Left ventricle myocardium inferior (tissue), 1 donor: ENCODE measurements at places on chromosomes 3 and 15.

- peaks cover 9% of the 10 kb centered on the region for H3K4me1 ChIP-seq
- no peak for DNase-seq
- H3K4me3 ChIP-seq = no peak overlapping the region
- no peaks in the 10 kb centered on the region for H3K27me3 ChIP-seq
- H3K27ac ChIP-seq = no peak overlapping the region
- no peaks in the 10 kb centered on the region for H3K36me3 ChIP-seq
Observed at GRCh38 chr15:81080996-81081395, 53.1 kb upstream of the CFAP161 start.

DNA sequence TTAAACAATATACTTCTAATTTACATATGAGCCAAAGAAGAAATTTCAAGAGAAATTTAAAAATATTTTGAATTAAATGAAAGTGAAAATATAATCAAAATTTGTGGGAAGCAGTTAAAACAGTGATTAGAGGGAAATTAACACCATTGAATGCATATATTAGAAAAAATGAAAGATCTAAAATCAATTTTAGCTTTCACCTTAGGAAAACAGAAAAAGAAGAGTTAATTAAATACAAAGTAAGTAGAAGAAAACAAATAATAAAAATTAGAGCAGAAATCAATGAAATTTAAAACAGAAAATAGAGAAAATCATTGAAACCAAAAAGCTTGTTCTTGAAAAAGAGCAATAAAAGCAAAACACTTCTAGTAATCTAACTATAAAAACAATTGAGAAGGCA lies 38.6 kb upstream of the AP3B2 start:
- no peaks in the 10 kb centered on the region for H3K27me3 ChIP-seq
- no peak for DNase-seq
- no peak overlapping the region for H3K4me3 ChIP-seq
- peaks cover 38% of the 10 kb centered on the region for H3K4me1 ChIP-seq
- H3K36me3 ChIP-seq = peaks cover 5% of the 10 kb centered on the region

GRCh38 chr15:60120100-60120499 lies 116.0 kb downstream of the FOXB1 start:
- peaks cover 80% of the 10 kb centered on the region for H3K27me3 ChIP-seq
- H3K36me3 ChIP-seq = no peaks in the 10 kb centered on the region
- H3K4me3 ChIP-seq = no peak overlapping the region
- no peaks in the 10 kb centered on the region for H3K4me1 ChIP-seq

- DNase-seq = no peak
- H3K4me1 ChIP-seq = peaks cover 56% of the 10 kb centered on the region
- no peaks in the 10 kb centered on the region for H3K27me3 ChIP-seq
Observed at GRCh38 chr15:34331809-34332208, 5.8 kb downstream of the SLC12A6 start.

GRCh38 chr15:99076555-99077308 lies 28.1 kb upstream of the SYNM start:
- peak overlapping the region; percentile 57 for H3K4me3 ChIP-seq
- no peaks in the 10 kb centered on the region for H3K27me3 ChIP-seq
- H3K4me1 ChIP-seq = no peaks in the 10 kb centered on the region
- H3K27ac ChIP-seq = peak overlapping the region; percentile 37
- H3K36me3 ChIP-seq = no peaks in the 10 kb centered on the region

GRCh38 chr3:60298141-60298540 lies 953.1 kb downstream of the FHIT start:
- H3K27me3 ChIP-seq = no peaks in the 10 kb centered on the region
- no peak overlapping the region for H3K27ac ChIP-seq
- H3K36me3 ChIP-seq = no peaks in the 10 kb centered on the region
- peaks cover 3% of the 10 kb centered on the region for H3K4me1 ChIP-seq

- no peak overlapping the region for H3K4me3 ChIP-seq
- H3K27ac ChIP-seq = no peak overlapping the region
- H3K4me1 ChIP-seq = peaks cover 34% of the 10 kb centered on the region
Observed at GRCh38 chr3:197349368-197349767, 51.0 kb upstream of the DLG1 start.

GRCh38 chr3:13587442-13587841 lies 38.5 kb downstream of the FBLN2 start:
- H3K36me3 ChIP-seq = no peaks in the 10 kb centered on the region
- no peaks in the 10 kb centered on the region for H3K27me3 ChIP-seq
- no peak overlapping the region for H3K4me3 ChIP-seq
- H3K27ac ChIP-seq = no peak overlapping the region
- peaks cover 2% of the 10 kb centered on the region for H3K4me1 ChIP-seq
- DNase-seq = no peak

- no peaks in the 10 kb centered on the region for H3K36me3 ChIP-seq
- no peak overlapping the region for H3K4me3 ChIP-seq
- H3K4me1 ChIP-seq = no peaks in the 10 kb centered on the region
- no peaks in the 10 kb centered on the region for H3K27me3 ChIP-seq
- H3K27ac ChIP-seq = no peak overlapping the region
- DNase-seq = no peak
Observed at GRCh38 chr3:116669576-116669975, 40.0 kb upstream of the TUSC7 start.

- no peak for DNase-seq
- H3K4me3 ChIP-seq = no peak overlapping the region
- H3K27me3 ChIP-seq = peaks cover 10% of the 10 kb centered on the region
- H3K36me3 ChIP-seq = no peaks in the 10 kb centered on the region
Observed at GRCh38 chr15:94002041-94002440, 229.3 kb upstream of the MCTP2 start.

GRCh38 chr3:195768831-195769303 lies 42.9 kb downstream of the MUC4 start:
- no peak overlapping the region for H3K4me3 ChIP-seq
- peaks cover 30% of the 10 kb centered on the region for H3K27me3 ChIP-seq
- H3K4me1 ChIP-seq = no peaks in the 10 kb centered on the region
- no peaks in the 10 kb centered on the region for H3K36me3 ChIP-seq
- no peak overlapping the region for H3K27ac ChIP-seq
- no peak for DNase-seq

GRCh38 chr3:99724276-99724675 lies 85.9 kb downstream of the COL8A1 start:
- no peaks in the 10 kb centered on the region for H3K36me3 ChIP-seq
- H3K4me1 ChIP-seq = peaks cover 3% of the 10 kb centered on the region
- no peak overlapping the region for H3K4me3 ChIP-seq
- H3K27ac ChIP-seq = no peak overlapping the region
- no peak for DNase-seq

DNA sequence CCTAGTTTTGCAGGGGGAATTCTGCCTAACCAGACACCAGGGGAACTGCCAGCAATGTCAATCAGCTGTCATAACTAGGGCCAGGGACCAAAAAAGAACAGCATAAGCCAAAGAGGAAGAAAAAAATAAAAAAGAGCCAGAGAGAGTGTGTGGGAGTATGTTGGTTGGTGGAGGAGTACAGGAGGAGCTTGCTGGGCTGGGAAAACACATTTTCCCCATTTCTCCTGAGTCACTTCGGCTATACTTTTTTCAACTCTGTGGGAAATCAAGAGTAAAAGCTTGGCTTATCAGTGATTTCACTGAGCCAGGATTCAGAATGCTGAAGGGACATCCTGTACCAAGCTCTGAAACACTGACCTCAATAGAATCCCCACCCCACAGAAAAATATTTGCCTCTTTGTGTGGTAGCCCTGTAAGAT lies 144.7 kb upstream of the DPH6 start:
- H3K36me3 ChIP-seq = no peaks in the 10 kb centered on the region
- H3K4me1 ChIP-seq = peaks cover 62% of the 10 kb centered on the region
- no peaks in the 10 kb centered on the region for H3K27me3 ChIP-seq
- no peak for DNase-seq
- H3K4me3 ChIP-seq = peak overlapping the region; percentile 16
